ENCODE measurements at places on chromosomes 11 and 22. TPM values are rescaled to one million over a fixed set of nuclear protein-coding genes. Genes with fewer than 3 reads are reported as not detected.

DNA sequence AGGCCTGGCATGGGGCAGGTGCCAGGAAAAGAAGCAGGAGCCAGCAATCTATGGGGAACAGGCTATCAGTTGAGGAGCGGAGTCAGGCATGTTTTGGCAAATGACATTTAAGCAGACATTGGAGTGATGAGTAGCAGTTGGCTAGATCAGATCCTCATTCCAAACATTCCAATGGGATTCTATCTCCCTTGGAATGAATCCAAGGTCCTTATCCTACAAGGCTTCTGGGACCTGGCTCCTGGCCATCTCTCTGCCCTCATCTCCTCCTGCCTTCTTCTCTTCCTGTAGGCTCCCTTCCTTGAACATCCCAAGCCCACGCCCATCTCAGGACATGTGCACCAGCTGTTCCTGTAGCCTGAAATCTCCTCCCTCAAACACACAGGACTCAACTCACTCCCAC is 1074.5 kb downstream of the TBC1D22A start:
- DNase-seq, result no peak

- no peak for DNase-seq
These were observed 17.7 kb downstream of the PHLDB1 start for GRCh38 chr11:118625036-118625690.

GNAZ gene
- 4.3 TPM for polyA plus RNA-seq

DNA sequence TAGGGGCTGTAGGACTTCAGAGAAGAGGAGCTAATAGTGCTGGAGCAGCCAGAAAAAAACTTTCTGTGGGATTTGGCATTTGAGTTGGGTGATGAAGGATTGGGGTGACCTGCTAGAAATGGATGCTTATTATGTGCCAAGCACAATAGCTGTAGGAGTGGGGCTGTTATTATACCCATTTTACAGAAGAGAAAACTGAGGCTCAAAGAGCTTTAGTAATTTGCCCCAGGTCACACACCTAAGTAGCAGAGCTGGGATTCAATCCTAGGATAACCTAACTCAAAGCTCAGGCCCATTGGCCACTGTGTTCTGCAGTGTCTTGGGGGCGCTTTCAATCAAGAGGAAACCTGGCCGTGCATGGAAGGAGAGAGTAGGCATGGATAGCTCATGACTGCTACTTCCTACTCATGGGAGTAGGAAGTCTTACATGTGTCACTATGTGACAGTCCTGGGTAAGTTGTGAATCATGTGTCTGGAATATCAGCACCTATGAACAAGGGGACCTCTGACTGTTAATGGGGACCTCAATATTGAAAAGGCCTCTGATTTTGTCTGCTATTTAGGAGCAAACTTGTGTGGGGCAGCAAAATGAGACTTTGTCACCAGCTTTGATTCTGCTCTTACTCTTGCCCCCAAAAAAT is 6.1 kb upstream of the ELF5 start:
- DNase-seq, result no peak

GRCh38 chr11:63042596-63042995 is 27.0 kb upstream of the SLC22A8 start:
- no peak for DNase-seq

GRCh38 chr22:44906999-44907644 is 102.7 kb downstream of the PHF21B start:
- no peak for DNase-seq

DNA sequence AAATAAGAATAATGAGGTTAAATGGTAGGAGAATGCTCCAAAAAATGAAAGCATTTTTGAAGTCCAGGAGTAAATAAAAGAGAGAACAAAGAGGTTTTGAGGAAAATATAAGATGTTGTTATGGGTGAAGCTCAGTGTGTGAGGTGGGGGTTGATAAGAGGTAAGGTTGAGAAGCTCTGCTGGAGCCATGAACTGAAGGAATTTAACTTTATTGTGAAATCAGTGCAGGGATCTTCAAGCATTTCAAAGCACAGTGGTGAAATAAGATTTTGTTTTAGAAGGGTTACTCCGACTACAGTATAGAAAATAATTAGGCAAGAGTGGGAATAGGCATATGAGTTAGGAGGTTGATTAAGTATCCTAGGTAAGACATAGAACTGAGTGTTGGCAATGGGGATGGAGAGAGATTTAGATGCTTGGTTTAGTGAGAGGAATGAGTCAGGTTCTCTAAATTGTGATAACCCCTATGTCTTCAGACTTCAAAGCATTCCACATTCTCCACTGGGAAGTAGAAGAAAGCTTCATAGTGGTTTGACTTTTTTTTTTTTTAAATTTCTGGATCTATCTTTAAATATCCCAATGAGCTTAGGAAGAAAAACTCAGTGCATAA is 403.2 kb downstream of the AASDHPPT start:
- DNase-seq, result no peak

DNA sequence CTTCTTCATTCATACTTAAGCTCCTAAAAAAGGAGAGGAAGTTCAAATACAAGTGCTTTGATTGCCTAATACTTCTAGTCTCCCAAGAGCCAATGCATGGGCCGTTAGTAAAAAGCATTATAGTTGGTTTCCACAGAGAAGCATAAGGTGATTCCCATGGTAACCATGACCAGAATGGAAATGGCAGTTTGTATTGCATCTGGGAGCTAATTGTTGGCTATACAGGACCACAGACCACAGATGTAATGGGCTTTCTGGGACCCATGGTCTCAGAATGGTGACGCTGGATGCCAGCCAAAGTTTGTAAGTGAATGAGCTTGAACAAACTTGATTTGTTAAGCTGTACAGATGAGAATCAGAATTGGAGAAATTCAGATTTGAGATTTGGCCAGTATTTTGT is 333.9 kb upstream of the C11orf87 start:
- DNase-seq, result no peak

- no peak for DNase-seq
These were observed 2.9 kb downstream of the YDJC start for GRCh38 chr22:21626735-21627469.

- no peak for DNase-seq
These were observed 39.0 kb downstream of the SLC22A12 start for GRCh38 chr11:64629796-64630562.

APOA5 gene
- polyA plus RNA-seq, result not detected

DNA sequence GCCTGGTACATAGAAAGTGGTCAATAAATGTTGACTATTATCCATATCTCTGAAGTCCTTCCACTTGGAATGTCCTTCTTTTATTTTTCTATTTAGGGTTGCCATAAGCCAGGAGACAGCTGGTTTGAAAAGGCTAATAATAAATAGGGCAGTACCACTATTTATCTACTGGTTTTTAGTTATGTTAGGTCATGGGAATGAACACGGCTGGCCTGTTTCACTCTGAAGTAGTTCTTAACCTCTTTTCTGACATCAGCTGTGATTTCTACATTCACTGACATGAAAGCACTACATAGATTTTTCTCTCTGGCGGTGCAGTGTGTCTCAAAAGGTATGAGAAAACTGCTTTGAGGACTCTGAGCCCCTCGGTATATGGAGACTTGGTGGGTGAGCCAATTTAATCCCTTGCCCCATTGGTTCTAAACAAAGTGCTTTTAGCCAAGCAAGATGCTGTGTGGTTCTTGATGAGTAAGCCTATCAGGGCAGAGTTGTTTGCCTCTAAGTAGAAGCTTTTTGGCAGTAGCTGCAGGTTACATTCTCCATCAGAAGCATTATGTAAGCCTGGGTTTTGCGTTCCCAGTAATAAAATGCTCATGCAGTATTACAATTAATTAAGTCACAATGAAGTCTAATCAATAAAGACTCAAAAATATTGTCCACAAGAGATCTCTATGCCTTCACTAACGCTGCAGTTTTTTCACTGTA is 48.7 kb upstream of the APOA1 start:
- no peak for DNase-seq

GRCh38 chr11:130094614-130095013 is 24.9 kb downstream of the APLP2 start:
- DNase-seq, result no peak

DNA sequence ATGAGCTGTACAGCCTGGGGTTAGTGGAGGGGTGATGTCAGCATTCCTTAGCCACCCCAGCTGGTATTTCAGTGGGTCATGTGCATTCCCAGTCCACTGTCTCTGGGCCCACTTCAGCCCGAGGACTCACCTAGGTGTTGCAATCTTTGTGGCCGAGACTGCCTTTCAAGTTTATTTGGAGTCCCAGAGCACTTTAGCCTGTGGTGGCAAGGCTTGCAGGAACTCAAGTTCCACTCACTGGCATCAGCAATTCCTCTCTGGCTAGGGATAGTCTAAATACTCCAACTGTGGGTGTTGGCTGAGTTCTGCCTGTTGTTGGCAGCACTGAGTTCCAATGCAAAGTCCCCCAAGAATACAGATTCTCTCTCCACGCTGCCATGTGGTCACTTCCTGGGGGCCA is 191.6 kb upstream of the PGR start:
- no peak for DNase-seq

- no peak for DNase-seq
These were observed 2.4 kb upstream of the OR10V1 start for GRCh38 chr11:59716051-59716450.

IFITM10 gene
- polyA plus RNA-seq, result 0.06 TPM

DNA sequence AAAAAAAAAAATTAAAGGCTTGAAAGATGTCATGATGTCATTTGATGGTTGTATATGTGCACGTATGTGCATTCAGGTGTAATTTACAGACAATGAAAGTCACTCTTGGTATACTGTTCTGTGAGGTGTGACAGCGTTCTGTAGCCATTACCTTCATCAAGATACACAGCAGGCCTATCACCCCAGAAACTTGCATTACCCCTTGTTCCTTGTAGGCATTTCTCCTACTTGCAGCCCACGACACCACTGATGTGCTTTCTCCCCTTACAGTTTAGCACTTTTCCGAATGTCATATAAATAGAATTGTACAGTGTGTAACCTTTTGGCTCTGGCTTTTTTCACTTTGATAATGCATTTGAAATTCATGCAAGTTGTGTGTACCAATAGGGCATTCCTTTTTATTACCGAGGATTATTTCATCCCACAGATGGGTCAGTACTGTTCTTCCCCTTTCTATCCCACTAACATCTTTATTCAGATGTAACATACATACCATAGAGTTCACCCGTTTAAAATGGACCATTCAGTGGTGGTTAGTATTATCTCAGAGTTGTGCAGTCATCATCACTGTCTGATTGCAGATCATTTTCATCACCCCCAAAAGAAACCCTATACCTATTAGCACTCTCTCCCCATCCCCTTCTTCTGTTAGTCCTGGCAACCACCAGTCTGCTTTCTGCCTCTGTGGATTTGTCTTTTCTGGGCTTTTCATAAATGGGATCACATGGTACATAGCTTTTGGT is 30.3 kb downstream of the BCR start:
- no peak for DNase-seq

APOBEC3B gene
- 7.2 TPM for polyA plus RNA-seq

- no peak for DNase-seq
These were observed 24.1 kb downstream of the DCPS start for GRCh38 chr11:126328001-126328390.

GRCh38 chr11:121499405-121499804 is 46.6 kb upstream of the SORL1-AS1 start:
- no peak for DNase-seq

DNA sequence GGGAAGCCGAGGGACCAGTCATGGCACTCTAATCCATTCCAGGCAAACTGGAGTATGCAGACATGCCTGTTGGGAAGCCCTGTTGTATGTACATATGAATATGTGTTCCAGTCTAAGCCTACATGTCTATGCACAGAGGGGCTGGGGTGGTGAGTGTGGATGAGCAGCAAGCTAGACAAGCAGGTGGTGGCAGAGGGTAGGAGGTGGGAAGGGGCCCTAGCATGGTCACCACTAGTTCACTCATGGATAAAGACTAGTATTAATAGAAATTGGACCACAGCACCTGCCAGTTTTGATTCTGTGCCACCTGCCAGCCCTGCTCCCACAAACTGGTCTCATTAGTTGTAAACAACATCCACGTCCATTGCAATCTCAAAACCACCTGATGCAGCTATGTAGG is 1.5 kb downstream of the THRSP start:
- DNase-seq, result no peak

DNA sequence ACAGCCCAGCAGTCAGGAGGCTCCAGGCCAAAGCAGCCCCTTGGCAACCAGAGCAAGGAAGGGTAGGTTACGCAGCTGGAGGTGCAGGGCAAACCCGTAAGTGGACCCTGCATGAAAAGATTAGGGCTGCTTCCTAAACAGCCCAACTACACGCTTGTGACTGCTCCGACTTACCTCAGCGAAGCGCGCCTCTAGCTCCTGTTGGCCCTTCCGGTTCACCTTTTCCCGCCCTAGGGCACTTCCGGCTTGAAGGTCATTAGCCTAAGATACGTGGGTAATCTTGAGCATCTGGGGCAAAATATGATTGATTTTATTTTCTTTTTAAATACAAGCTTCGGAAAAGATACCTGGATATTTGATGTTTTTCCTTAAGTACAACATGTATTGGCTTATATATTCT is at the start of gene CCDC73:
CCDC73 (minus strand) TSS at position 224 of the 400 bp plus-strand sequence. CDS start 34,419 bp downstream, outside the sequence.
- no peak for DNase-seq

All from muscle of arm (tissue), 14 donors.